Skeletal muscle cell (primary cell): ENCODE measurements at places on chromosomes 2 and 18.
A peak's percentile ranks its signal among the peaks of the same experiment; 100 is the strongest.

DNA sequence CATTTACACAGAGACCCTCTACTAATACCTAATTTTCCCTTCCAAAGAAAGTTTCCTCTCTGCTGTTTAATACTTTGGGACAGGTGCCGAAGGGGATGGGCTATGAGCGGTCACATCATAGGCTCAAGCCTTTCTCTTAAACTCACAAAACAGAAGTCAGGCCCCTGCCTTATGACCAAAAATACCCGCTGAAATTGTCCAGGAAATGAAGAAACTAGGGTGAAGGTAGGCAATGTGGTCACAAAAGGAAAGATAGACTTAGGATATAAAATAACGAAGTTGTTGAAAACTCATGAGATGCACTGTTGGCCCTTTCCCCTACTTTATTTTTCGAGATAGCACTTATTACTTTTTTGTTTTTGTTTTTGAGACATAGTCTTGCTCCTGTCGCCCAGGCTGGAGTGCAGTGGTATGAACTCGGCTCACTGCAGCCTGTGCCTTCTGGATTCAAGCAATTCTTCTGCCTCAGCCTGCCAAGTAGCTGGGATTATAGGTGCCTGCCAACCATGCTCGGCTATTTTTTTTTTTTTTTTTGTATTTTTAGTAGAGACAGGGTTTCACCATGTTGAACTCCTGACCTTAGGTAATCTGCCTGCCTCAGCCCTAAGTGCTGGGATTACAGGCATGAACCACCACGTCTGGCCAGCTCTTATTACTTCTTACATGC is 16.3 kb downstream of the SLC8A1 start:
- DNase-seq = no peak

DNA sequence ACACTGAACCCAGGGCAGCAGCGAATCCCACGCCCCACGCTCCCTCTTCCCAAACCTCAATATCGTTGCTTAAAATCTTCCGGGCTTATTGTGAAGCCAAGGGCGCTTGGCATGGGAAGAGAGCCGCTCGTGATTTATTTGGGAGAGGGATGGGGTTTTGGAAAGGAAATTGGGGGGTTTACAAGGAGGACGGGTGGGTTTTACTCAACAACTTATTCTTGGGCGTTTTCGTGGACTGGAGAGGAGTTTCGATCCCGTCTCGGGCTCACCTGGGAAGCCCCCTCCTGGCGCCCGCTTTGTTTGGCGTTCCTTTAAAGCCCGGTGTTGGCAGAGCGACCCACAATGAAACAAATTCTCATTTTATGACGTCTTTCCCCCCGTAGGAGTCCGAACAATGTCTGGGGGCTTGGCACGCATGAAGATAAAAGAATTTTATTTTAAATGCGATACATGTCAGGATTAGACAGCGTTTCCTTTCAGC is 135.3 kb downstream of the INSIG2 start:
- no peak for DNase-seq

- no peak for DNase-seq
These were observed 327.8 kb upstream of the FANCL start for GRCh38 chr2:58568901-58569300.

GRCh38 chr2:197713271-197713670 is 8.1 kb downstream of the MARS2 start:
- DNase-seq = no peak

- no peak for DNase-seq
These were observed 13.8 kb upstream of the KCNF1 start for GRCh38 chr2:10897956-10898355.

GRCh38 chr2:37720533-37721200 is 49.2 kb upstream of the CDC42EP3 start:
- peak; percentile 73 for DNase-seq

DNA sequence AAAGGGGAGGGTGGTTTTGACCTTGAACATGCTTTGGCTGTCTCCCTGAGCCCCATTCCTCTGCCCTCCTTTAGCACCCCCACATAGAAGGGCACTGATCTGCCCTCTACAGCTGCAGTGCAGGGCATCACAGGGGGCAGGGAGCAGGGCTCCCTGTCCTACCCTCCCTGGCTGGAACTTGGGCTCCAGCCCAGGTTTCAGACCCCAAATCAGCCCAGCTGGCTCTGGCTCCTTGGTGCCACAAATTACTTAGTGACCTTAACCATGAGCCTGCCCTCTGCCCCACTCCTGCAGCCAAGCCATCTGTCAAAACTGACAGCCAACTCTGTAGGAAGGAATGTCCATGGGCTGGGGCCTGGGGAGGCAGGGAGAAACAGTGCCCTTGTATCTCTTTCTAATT is 105.6 kb downstream of the MAPK4 start:
- no peak for DNase-seq

GRCh38 chr2:66575625-66576310 is 140.8 kb downstream of the MEIS1 start:
- DNase-seq = no peak

DNA sequence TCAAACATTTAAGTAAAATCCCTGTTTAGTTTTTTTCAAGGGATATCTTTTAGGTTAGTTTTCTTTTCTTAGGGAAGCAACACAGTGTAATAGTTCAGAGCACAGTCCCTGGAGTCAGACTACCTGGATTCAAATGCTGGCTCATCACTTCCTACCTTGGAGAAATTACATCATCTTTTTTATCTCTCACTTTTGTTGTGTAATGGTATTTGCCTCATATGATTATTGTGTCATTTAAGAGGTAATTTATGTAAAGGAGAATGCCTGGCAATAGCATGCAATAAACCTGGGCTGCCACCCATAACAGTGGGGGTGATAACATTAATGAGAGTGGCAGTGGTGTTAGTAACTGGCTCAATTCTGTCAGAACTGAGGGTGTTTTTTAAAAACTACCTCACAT is 26.3 kb downstream of the ERLEC1 start:
- DNase-seq = no peak
